ENCODE measurements at places on chromosomes 7 and 10.
A peak's percentile ranks its signal among the peaks of the same experiment; 100 is the strongest.

- no peak for DNase-seq
Observed at GRCh38 chr7:152859781-152860191, 100.2 kb downstream of the ACTR3B start.

DNA sequence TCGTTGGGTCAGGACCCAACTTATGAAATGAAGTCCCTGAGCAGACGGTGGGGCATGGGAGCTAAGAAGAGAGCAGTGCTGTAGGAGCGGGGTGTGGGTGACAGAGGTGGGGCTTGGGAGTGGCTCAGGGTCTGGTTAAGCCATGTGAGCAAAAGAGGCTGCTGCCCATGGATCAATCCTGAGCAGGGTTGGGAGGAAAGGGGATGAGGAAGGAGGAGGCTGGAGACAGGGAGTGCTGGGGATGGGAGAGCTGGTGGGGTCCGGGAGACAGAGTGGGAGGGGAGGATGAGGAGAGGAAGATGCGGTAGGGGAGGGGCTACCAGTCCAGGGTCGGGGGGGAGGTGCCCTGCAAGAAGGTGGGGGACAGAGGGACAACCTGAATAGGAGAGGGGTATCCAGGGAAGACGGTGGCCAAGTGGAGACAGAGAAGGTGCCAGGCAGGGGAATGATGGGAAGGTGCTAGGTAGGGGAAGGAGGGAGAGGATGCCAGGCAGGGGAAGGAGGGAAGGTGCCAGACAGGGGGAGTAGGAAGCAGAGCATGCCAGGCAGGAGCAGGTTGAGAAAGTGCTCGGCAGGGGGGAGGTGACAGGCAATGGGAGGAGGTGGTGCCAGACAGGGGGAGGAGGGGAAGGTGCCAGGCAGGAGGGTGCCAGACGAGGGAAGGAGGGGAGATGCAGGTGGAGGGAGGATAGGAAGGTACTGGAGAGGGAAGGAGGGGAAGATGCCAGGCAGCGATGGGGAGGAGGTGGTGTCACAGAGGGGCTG, 27.5 kb upstream of the SMARCD3 start:
- DNase-seq = no peak

- no peak for DNase-seq
Observed at GRCh38 chr7:34361663-34362250, 296.3 kb upstream of the NPSR1 start.

- peak; percentile 42 for DNase-seq
Observed at GRCh38 chr10:46289209-46289810, 2.5 kb downstream of the ANTXRL start.

GRCh38 chr10:7475939-7476338, 65.1 kb upstream of the SFMBT2 start:
- no peak for DNase-seq

GRCh38 chr10:34206078-34206934, 608.8 kb downstream of the PARD3 start:
- no peak for DNase-seq

GRCh38 chr10:42958142-42958868, 118.6 kb upstream of the RET start:
- no peak for DNase-seq

DNA sequence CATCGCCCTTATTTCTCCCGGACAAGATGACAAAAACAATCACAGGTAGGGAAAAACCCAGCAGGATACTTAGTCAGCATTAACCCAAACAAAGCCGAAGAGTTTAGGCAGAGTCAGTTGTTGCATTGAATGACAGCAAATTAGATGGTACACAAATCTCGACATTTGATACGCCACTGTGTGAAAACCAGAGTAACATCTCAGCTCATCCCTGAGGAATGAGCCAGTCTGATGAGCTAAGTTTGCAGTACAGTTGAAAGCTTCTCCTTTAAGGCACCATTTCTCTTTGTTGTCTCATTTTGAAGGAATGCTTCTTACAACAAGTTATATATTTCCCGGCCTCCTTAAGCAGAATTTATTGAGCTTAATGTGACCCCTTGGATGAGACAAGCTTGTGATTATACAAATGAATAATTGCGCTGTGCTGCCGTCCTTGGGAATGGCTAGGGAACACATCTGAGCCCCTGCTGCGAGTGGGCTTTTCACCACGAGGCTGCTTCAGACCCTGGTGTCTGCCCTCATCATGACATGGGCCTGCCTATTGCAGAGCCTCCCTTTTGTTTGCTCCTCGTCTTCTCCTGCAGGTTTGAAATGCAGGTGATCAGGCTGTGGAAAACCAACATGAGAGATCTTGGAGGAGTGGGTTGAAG, 137.3 kb downstream of the CELF2 start:
- DNase-seq = no peak

- no peak for DNase-seq
Observed at GRCh38 chr10:123786306-123786705, 105.3 kb downstream of the CPXM2 start.

All from fibroblast of villous mesenchyme (primary cell).